ENCODE measurements at places on chromosomes 3 and 15. TPM values are rescaled to one million over a fixed set of nuclear protein-coding genes. Genes with fewer than 3 reads are reported as not detected.

Gene AP3S2
- total RNA-seq, result 39.5 TPM

Gene STARD9
- 35.1 TPM for total RNA-seq

Gene C2CD4A
- not detected for total RNA-seq

DNA sequence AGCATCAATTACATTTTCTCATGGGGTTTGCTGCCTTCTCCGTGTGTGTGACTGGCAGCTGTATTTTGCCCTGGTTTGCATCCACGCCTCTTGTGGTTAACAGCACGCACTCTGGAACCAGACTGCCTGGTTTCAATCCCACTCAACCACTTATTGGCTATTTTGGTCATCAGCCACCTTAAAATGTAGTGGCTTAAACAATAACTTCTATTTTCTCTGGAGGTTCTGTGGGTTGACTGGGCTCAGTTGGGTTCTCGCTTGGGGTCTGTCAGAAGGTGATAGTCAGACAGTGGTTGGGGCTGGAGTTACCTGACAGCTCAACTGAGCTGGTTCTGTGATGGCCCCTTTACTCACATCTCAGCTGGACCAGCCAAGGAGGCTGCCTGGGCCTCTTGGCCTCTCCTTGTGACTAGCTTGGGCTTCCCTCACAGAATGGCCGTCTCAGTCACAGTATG, 36.8 kb downstream of the EHD4 start:
- DNase-seq, result no peak

DNA sequence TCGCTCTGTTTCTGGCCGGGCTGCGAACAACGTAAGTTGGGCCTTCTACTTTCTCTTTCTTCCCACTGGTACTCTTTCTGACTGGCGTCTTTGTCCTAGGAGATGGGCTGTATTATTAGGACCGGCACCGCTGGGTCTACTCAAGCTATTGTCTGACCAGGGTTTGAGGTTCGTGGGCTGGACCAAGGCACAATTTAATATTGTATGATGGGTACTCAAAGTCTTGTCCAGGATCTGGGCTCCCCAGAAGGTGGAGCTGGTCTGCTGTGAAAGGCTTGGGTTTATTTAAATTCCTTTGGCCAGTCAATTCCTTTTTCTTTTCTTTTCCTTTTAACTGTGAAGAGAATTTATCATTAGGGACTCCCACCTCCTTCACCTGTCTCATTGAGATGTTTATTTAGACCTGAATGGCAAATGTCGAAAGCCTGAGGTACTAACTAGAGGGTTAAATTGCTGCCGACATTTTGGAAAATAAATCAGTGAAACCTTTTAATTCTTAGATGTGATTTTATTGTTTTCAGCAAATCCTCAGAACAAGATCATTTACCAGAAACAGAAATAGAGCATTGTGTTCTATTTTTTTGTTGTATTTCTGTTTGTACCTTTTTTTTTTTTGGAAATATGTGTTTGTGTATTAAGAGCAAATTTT, 410 bp downstream of the LRRC49 start:
- DNase-seq, result no peak

- no peak for DNase-seq
Measured at GRCh38 chr3:177906578-177907229, 629.5 kb upstream of the KCNMB2 start.

- no peak for DNase-seq
Measured at GRCh38 chr3:152155246-152156020, 113.3 kb upstream of the MBNL1 start.

GRCh38 chr3:69855436-69856162, 116.3 kb downstream of the MITF start:
- no peak for DNase-seq

GRCh38 chr3:186142393-186142932, 33.6 kb upstream of the ETV5 start:
- no peak for DNase-seq

DNA sequence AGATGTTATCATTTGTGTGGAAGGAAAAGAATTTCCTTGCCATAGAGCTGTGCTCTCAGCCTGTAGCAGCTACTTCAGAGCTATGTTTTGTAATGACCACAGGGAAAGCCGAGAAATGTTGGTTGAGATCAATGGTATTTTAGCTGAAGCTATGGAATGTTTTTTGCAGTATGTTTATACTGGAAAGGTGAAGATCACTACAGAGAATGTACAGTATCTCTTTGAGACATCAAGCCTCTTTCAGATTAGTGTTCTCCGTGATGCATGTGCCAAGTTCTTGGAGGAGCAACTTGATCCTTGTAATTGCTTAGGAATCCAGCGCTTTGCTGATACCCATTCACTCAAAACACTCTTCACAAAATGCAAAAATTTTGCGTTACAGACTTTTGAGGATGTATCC, 15.1 kb downstream of the KLHL24 start:
- no peak for DNase-seq
